ENCODE measurements at places on chromosomes 4 and X.

DNA sequence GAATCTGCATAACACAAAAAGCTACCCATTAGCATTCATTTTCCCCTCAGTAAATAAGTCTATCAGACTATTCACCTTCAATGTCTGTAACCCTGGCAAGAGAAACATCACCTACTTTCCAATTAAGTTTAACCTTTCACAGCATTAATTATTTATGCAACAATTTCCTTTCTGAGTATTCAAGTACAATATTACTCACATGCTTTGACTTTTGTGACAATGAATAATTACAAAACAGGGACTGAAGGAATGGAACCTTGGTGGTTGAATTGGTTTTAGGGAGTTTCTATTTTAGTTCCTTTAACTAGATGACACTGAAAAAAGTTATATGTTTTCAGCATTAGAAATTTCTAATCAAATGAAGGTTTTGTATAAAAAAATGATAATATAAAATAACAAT lies 932.3 kb upstream of the EPHA5 start:
- DNase-seq, result no peak

- no peak for DNase-seq
Measured at GRCh38 chr4:171025343-171025742, 787.9 kb upstream of the GALNTL6 start.

DNA sequence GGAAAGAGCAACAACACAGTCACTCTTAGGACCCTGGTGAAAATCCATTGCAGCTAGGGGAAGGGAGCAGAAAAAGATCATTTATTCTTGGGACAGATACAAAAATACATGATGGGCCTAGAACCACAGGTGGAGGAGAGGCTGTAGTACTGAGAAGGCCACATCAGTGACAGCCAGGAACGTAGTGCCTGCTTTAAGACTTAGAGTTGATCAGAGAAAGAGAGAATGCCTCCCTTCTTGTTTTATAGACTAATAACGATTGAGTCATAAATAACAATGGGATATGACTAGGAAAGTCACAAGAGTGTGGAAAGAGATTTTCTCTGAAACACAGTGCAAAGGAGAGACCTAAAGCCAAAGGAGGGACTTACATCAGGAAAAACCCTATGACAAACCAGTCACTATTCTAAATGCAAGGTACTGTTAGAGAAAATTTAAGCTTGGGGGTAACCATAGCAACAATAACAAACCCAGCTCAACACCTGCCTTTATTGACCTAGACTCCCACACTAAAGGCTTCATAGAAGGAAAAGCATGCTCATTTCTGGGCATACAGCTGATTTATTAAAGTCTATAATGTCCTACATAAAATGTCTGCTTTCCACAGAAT lies 1015.0 kb upstream of the GRID2 start:
- no peak for DNase-seq

- no peak for DNase-seq
Measured at GRCh38 chr4:138113819-138114400, 128.2 kb downstream of the SLC7A11 start.

GRCh38 chrX:131977619-131978018 lies 45.5 kb upstream of the STK26 start:
- DNase-seq, result no peak

All from CD4-positive, alpha-beta T cell treated with Interleukin-2 at 100 ng/mL for 4 hours (primary cell).